ENCODE measurements at places on chromosomes 11 and 22.
A peak's percentile ranks its signal among the peaks of the same experiment; 100 is the strongest.

- no peak for DNase-seq
Observed at GRCh38 chr11:60376601-60377000, 1.7 kb upstream of the MS4A7 start.

DNA sequence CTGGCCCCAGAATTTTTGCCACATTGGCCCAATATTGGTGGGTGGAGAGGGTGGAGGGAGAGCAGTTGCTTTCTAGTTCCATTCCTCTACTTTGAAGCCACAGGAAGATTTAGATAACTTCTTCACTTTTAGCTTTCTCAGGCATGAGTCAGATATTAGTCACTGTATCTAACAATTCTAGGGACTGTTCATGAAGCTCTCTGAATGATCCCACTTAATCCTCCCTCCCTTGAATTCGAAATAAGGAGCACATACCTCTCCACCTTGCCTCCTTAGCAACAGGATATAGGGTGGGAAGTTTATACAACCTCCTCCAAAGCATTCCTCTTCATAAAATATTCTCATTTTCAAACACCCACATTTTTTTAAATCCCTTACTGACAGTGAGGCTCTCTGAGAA is 13.5 kb downstream of the FSHB start:
- no peak for DNase-seq

GRCh38 chr22:31080848-31081649 is at the start of gene SMTN:
SMTN (plus strand) TSS chr22:31081318; CDS start chr22:31083259, 1,941 bp downstream.
- peak; percentile 85 for DNase-seq

DNA sequence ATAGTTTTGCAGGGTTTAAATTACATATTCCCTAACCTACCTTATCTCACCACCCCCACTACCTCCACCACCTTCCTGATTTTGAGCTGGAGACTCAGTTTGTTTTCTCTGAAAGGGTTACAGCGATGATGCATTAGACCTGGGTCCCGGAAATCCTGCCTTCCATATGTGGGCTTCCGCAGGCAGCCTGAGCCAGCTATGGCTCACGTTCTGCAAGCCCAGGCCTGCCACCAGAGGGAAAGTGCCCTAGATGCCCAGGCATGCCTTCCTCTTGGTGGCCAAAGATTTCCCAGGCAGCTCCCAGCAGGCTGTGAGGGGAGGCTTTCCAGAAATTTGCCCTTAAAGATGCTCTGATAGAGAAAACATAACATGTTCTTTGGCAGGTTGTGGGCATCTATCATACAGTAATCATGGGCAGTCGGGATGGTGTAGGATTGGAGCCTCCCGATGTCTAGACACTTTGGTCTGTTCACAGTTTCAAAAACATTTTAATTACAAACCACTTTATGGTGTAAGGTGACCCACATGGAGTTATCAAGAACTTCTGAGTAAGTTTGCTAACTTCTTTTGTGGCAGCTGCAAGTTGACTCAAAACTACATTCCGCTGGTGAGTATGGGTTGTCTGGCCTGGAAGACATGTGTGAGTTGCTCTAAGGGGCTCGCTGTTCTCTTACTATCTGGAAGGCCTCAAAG is 79.3 kb downstream of the MICAL2 start:
- DNase-seq: no peak

DNA sequence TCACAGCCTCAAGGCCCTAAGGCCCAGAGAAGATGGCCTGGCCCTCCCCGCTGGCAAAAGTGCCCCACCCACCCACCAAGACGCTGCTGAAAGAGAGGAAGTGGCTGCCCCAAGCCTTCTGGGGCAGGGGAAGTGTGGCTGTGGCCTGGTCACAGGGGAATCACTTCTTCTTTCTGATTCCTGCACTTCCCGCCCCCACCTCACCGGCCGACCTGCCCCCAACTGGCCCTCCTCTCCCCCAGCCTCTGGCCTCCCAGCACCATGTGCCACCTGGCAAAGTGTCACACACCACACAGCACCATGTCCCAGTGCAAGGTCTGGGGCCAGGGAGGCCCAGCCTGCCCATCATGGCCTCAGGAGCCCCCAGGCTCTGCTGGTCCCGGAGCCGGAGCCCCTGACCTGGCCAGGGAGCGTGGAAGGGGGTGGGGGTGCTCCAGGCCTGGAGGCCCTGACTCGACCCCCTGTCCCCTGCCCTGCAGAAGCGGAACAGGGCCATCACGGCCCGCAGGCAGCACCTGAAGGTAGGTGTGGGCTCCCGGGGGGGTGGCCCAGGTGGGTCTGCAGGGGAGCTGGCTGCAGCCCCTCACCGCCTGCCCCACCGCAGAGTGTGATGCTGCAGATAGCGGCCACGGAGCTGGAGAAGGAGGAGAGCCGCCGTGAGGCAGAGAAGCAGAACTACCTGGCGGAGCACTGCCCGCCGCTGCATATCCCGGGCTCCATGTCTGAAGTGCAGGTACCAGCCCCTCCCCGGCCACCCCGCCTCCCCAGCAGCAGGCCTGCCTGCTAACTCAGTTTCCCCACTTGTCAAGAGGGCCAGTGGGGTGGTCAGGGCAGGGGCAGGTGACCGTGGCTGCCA is 1.4 kb downstream of the TNNI2 start:
- DNase-seq: no peak

GRCh38 chr11:121340032-121340580 is 47.5 kb downstream of the SC5D start:
- DNase-seq: no peak

- DNase-seq: no peak
Observed at GRCh38 chr11:829847-830294, 2.2 kb downstream of the CRACR2B start.

DNA sequence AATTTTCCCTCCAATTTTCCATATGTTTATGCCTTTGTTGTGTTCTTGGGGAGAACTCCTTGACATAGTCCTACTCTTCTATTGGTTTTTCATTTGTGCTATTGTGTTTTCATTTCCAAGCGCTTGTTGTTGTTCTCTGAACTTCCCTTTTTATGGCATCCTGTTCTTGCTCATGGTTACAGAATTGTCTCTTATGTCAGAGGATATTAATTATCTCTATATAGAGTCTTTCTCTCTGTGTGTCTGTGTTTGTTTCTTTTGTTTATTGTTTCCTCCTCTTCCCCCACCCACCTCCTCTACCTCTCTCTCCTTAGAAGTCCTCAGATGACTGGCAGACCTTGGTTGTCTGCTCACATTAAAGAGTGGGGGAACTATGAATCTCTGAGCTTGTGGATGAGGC is 69.9 kb downstream of the HORMAD2 start:
- no peak for DNase-seq

DNA sequence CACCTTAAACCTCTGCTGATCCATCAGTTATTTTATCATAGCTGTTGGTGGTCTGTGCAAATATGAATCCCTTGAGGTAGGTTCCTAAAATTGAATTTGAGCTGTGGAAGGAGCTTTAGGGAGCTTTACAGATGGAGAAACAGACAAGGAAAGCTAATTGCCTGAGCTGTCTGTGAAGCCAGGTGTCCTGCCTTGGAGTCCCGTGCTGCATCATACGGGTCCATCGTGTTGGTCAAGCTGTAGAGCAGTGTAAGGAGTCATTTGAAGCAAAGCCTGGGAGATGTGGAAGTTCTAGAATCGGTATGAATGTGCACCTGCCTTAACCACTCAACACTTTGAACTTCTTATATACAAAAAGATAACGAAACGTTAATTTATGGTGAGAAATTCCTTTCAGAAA is 1.0 kb downstream of the POLA2 start:
- no peak for DNase-seq

DNA sequence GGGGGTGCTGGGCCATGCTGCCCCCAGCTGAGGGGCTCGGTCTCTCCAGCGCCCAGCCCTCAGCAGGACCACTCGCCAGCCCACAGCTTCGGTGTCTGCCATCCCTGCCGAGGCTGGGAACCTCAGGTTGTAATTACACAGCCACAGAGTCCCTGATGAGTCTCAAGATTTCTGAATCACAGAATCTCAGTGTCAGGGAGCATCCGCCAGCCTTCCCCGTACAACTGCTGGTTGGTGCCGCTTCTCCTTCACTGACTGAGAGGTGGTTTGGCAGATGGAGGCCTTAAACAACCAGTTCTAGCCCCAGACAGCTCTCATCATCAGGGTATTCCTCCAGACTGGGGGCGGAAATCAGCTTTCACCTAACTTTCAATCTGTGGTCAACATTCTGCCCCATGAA is 13.7 kb downstream of the PHF21B start:
- DNase-seq: no peak

DNA sequence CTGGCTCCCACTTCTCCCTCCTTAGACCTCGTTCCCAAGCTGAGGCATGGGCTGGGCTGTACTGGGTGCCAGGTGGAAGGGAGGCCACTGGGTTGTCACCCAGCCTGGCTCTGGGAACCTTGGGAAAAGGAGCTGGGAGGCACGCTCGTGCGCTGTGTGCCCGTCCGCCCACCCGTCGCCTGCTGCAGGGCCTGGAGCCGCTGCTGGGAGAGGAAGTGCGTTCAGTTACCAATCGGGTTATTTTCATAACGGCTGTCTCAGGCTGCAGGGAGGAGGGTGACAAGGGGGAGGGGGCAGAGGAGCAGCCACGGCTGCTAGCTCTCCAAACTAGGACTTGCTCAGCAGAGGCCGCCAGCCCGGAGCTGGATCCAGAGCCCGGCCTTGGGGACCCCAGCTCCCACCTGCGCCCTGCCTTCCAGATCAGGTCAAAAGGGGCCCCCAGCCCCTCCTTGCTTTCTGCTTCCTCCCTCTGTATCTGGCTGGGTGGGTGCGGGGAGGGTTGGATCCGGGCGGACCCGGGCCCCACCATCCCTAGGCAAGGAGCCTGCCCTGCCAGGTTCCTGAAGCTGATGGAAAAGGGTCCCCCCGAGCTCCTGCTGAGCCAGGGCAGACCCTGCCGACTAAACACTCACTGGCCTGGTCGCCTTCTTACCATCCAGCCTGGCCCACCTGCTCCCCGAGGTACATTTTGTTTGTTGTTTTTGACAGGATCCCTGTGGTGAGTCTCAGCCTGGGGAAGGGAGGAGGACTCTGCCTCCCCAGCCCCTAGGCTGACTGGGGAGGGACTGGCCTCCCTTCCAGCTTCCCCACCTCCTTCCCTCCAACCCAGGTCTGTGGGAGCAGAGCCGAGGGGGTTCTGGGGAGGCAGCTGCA is 14.3 kb downstream of the DGKZ start:
- peak; percentile 33 for DNase-seq

- no peak for DNase-seq
Observed at GRCh38 chr11:65958774-65959420, 2.6 kb upstream of the SART1 start.

DNA sequence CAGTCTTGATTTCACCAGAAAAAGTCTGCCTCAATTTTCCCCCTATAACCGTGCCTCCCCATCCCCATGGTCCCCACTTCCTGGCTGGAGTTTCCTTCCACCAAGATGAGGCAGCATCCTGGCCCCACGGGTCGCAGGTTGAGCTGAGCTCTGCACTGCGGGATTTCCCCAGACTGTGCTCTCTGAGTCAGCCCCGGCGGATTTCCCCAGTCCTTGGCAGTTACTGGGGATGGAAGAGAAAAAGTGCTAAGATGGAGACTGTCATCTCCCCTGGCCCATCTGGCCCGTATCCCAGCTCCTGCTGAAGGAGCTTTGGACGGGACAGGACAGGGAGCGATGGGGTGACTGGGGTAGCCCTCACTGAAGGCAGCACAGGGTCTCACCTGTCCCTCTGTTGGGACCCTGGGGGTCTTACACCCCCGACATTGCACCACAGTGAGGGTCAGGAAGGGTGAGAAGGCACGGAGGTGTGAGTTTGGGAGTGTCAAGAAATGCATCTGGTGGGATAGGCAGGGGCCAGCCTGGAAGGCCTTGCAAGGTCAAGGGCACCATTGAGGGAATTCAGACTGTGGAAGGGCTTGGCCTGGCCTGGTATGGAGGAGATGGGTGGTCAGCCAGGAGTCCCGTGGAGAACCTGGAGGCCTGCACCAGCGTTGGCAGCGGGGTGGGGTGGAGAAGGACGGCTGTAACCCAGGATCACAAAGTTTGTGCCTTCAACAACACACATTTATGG is 36.5 kb downstream of the NADSYN1 start:
- DNase-seq: no peak

- no peak for DNase-seq
Observed at GRCh38 chr22:17407643-17408042, 38.4 kb downstream of the CECR2 start.

GRCh38 chr11:5283086-5283485 is 13.3 kb upstream of the HBE1 start:
- no peak for DNase-seq

DNA sequence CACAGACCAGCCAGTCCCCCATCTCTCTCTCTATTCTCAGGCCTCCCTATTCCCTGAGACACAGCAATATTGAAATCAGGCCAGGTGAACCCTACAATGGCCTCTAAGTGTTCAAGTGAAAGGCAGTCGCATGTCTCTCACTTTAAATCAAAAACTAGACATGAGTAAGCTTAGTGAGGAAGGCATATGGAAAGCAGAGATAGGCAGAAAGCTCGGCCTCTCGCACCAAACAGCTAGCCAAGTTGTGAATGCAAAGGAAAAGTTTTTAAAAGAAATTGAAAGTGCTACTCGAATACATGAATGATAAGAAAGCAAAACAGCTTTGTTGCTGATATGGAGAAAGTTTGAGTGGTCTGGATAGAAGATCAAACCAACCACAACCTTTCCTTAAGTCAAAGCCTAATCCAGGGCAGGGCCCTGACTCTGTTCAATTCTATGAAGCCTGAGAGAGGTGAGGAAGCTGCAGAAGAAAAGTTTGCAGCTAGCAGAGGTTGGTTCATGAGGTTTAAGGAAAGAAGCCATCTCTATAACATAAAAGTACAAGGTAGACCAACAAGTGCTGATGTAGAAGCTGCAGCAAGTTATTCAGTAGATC is 19.8 kb upstream of the MPZL2 start:
- DNase-seq: no peak

- no peak for DNase-seq
Observed at GRCh38 chr11:19660076-19660475, 52.6 kb upstream of the NAV2 start.

GRCh38 chr22:39655004-39655579 is 84.5 kb downstream of the CACNA1I start:
- DNase-seq: no peak

GRCh38 chr11:79294845-79295731 is 145.7 kb downstream of the TENM4 start:
- no peak for DNase-seq

GRCh38 chr22:26853071-26853470 is 195.7 kb downstream of the MIAT start:
- no peak for DNase-seq

- no peak for DNase-seq
Observed at GRCh38 chr11:1671658-1672057, 25.3 kb upstream of the KRTAP5-6 start.

GRCh38 chr11:95093548-95093947 is 3.9 kb downstream of the ENDOD1 start:
- no peak for DNase-seq

- no peak for DNase-seq
Observed at GRCh38 chr11:68692871-68693483, 8.6 kb downstream of the GAL start.

DNA sequence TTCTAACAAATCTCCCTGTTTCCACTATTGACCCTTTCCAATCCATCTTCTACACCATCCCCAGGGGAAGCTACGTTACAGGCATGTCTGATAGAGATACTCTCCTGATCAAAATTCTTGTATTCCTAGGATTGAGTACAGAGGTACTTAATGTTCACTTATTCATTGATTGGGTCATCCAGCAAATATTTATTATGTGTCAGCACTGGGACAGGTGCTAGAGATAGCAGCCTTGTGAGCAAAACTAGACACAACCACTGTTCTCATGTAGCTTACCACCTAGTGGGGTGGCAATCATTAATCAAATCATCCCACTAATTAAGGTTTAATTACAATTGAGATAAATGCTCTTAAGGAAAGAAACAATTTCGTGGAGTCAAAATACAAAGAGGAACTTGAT is 9.4 kb upstream of the RTCB start:
- DNase-seq: no peak

GRCh38 chr22:21694795-21695429 is 29.1 kb downstream of the PPIL2 start:
- DNase-seq: no peak
